Upper lobe of left lung (tissue), 6 donors: ENCODE measurements at places on chromosomes 2 and 18. TPM values are rescaled to one million over a fixed set of nuclear protein-coding genes. Genes with fewer than 3 reads are reported as not detected.
A peak's percentile ranks its signal among the peaks of the same experiment; 100 is the strongest.

DNA sequence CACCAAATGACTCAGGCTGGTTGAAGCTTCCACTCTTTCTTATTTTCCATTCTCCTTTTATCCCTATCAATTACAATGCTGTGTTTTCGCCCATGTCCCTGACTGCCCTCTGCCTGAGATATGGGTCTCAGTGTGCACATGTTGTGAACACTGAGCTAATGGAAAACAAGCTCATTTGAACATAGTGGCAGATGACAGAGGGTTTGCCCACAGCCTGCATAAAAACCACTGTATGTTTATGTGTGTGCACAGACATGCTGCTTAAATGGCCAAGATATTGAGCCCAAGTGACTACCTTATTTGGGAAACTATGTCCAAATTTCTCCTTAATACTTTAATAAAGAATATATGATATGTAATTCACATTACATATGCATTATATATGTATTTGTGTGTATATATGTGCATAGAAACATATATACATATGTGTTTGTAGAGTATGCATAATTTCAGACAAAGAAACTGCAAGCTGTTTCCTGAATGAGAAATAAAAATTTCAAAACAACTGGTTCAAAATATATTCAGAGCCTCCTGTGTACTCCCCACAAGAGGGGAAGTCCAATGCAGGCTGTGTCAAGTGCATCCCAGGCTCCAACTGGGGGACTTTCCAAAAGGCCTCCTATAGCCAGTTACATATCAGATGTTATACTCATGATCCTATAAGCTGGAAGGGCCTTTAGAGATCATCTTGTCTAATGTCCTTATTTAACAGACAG is 92.7 kb upstream of the CD302 start:
- DNase-seq, result no peak

DNA sequence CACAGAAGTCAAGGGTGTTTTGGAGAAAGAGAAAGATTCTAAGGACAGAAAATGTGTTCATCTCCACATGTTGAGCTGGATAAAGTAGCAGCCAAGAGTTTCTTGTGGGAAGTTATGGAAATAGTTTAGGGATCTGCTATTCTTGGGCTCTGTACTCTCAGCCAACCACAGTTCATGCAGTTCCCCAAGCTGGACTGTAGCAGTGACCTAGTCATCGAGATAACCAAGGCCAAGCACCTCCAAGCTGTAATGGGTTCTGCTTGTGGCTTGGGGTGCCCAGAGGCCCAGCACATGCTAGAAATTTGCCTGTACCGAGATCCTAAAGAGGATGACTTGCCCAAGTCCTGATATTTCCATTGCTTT is 91.9 kb upstream of the RASGRP3 start:
- DNase-seq, result no peak

DNA sequence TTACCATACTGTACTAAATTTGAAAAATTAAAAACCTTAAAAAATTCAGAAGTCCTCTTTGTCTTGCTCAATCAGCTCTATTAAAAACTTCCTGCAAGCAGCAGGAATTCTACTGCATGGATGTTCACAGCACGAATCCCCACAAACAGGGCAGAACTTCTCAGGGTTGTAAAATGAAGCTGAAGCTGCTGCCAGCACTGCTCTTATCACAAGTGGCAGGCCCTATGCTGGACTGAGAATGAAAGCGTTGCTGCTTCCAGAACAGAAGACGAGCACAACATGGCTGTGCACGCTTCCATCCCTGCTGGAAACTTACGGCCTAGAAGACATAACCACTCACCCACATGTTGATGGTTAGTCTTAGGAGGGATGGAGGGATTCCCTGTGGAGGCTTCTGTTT is 134.0 kb downstream of the RAB3GAP1 start:
- no peak for DNase-seq

DNA sequence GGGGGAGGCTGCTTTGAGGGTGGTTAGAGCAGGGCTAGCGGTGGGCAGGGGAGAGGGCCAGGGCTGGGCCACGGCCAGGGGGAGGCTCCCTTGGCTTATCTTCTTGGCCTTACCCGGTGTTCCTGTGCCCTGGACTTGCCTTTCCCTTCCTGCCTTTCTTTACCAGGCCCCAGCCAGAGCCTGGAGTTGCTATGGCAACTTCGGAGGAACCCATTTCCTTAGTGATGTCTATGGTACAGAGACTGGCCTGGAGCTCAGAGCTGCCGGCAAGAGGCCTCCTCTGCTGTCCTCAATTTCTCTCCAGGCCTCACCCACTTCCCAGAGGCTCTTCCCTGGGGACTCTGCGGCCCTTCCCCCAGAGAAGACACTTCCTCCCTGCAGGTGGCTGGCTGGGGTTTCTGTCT is 11.5 kb downstream of the SPEG start:
- peak; percentile 52 for DNase-seq

DNA sequence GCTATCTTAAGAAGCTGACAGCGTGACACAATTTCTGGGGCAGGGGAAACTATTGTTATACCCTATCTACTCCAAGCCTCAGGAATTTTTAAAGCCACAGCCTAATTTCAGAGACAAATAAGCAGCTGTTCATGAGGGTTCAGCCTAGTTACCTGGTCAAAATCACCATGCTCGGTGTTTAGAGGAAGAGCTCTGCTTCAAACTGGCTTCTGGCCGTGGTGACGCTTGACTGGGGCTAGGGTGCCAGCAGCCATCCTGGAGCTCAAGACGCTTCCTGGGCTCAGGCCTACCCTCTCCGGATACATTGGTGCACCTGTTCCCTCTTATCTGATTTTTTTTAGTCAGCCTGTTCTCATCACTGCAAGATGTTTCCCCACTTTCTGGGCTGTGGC is 41.7 kb downstream of the FRZB start:
- no peak for DNase-seq

Gene MDH1B
- total RNA-seq, result 4.2 TPM

Gene ALPG
- total RNA-seq, result 0.91 TPM
